Activated T-cell treated with anti-CD3 and anti-CD28 coated beads, Interleukin-2, amount 50 U/mL, for 1 hour (primary cell): ENCODE measurements at places on chromosomes 2 and 18.

GRCh38 chr2:98807929-98808328 lies 77.0 kb upstream of the MGAT4A start:
- no peak for DNase-seq

DNA sequence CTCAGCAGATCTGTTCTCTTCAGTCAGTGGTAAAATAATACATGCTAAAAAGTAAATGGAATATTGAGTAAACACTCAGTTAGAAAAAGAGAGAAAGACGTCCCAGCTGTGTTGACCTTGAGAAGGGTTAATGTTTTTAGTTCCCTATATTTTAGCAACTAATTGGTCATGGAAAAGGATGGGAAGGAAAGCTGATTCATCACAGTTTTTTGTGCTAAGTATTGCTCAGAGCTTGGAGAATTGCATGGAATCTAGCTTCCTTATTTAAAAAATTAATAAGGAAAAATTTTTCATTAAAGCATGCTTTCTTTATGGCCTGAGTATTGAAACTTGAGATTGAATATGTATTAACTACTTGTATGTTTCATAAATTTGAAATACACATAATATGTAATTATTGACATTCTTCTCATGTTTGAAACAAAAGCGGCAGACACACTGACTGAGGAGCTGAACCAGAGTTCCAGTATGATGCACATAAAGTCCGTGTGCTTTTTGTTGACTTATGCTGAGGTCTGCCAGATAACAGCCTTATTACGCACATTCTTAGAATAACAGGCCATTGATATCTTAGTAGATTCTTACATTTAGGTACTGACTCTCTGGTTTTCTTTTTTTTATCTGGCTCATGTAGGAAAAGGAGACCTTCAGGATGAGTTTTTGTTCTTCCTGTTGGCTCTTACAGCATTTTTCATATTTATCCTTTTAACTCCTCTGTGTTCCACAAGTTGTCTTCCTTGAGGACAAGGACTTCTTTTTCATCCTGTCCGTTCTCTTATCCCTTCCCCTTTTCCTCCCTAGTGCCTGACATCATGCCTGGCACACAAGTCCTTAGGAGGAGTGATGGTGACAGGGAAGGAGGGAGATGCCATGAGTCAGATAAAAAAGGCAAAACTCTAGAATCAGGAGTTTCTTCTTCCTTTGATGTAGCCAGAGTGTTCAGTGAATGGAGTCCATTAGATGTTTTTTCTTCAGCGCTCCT lies 194.1 kb downstream of the PTPRM start:
- DNase-seq: no peak

DNA sequence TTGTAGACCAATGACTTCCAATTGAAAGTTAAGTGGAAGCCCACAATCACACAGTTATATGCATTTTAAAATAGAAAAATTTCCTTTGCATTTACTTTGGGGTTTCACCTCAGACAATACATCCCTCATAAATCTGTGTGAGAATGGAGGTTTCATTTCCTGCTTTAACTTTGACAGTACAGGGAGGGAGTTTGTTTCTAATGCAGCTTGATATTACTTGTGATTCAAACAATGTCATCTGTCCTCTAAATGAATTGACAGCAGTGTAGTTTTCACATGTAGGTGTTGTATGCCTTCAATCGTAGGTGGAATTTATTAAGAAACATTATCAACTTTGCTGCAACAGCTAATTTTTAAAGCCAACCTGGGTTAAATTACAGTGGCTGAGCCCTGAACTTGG lies 75.2 kb downstream of the TMEFF2 start:
- DNase-seq: no peak

GRCh38 chr2:76464310-76464709 lies 753.6 kb upstream of the GCFC2 start:
- DNase-seq: no peak

- no peak for DNase-seq
These were observed 22.6 kb upstream of the TBC1D8 start for GRCh38 chr2:101173707-101174295.

DNA sequence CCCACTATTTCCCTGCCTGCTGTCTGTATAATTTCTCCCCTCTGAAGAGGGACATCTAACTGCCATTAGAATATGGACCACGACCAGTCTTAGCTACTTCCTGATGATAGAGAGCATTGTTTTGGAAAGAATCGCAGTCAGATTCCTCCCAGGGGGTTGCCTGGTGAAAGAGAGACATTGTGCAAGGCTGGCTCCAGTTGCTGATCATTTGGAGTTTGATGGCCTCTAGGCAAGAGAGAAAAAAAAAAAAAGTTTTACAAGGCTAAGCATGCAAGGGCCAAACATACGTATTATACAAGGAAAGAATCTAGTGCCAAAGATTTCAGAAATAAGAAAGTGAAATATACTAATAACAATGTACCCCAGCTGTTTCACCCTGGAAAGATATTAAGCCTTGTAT lies 182.2 kb downstream of the CMPK2 start:
- no peak for DNase-seq

DNA sequence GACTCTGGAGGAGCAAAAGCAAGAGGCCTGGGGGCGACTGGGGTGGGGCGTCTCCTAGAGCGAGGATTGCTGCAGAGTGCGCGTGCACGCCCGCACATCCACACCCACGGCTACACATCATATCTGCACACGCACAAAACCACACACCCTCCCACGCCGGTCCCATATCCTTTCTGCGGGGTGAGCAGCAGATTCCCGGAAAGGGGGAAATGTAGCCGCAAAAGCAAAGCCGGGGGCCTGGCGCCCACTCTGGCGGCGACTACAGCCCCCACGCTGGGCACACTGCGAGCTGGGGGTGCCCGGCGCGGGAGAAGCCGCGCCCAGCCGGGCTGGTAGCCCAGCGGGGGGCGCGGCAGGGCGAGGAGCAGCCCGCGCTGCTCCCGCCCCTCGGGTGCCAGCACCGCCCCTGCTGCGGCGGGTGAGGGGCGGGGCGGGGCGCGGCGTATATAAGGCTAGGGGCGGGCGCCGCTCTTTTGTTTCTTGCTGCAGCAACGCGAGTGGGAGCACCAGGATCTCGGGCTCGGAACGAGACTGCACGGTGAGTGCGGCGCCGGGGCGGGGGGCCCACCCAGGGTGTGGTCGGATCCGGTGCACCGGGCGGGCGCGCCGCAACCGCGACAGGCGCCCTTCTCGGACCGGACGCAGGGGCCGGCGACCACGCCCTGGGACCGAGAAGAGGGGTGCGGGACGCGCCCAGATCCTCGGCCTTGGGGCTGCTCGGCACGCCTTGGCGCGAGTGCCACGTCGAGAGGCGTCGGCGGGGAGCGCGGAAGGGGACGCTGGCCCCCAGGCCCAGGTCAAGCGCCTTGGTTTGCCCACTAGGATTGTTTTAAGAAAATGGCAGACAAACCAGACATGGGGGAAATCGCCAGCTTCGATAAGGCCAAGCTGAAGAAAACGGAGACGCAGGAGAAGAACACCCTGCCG lies at the start of gene TMSB10:
Gene TMSB10 (plus strand): TSS at position 476 of the 927 bp plus-strand sequence.
- DNase-seq: peak; percentile 94

GRCh38 chr2:44802777-44803424 lies 138.6 kb upstream of the SIX3 start:
- DNase-seq: no peak

GRCh38 chr2:212922701-212923100 lies 228.7 kb downstream of the IKZF2 start:
- DNase-seq: no peak

GRCh38 chr2:174535757-174536703 lies 49.2 kb upstream of the GPR155 start:
- no peak for DNase-seq

DNA sequence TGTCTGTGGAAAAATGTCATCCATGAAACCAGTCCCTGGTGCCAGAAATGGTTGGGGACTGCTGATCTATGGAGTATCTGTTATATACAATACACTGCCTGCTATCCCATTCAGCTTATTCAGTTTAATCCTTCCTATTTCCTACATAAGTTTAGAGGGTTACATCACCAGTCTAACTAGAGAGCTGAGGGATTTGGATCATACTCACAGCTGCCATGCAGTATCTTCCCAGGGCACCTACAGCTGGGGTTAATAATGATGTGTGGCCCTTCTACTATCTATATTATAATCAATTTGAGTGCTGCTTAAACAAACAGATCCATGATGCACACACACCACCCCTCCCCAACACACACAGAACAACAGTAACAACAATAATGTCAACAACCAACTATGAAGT lies 524.0 kb downstream of the LRRTM4 start:
- DNase-seq: no peak

GRCh38 chr2:79936715-79937114 lies 367.8 kb downstream of the LRRTM1 start:
- DNase-seq: no peak

DNA sequence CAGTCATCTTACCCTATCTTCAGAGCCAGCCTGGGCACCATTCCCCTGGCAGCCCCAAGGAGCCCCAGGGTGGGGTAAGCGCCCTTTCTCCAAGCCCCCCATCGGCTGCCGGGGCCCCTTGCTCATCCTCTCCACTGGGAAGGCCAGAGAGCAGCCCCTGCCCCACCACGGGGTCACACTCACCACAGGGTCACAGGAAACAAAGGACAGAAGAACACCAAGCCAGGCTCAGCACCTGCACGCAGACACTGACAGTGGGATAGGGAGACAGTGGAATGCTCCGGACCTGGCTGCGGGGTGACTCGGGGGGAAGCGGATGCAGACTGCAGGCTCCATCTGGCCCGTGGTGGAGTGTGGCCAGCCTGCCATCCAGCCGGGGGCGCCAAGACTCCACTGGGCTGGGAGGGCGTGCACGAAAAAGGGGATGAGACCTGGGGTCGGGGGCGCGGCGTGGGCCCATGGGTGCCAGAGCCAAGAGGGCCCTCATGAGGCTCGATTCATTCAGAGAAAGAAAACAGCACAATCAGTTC lies 21.1 kb downstream of the HDAC4 start:
- peak; percentile 18 for DNase-seq

DNA sequence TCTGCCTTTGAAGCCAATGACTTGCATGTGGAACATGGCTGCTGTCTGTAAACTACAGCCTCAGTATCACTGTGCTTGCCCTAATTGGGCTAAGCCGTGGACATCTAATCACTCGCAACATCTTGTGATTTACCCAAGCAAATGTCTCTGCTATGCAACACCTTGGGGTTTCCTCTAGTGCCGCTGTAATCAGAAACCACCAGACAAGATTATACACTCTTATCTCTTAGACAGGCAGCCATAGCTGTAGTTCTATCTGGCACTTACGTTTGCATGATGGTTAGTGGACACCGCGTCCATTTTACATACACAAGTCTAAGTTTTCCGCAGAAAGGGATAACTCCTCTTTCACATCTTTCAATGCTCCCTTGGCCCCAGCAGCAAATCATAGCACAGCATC lies 204.3 kb upstream of the CCDC68 start:
- no peak for DNase-seq

DNA sequence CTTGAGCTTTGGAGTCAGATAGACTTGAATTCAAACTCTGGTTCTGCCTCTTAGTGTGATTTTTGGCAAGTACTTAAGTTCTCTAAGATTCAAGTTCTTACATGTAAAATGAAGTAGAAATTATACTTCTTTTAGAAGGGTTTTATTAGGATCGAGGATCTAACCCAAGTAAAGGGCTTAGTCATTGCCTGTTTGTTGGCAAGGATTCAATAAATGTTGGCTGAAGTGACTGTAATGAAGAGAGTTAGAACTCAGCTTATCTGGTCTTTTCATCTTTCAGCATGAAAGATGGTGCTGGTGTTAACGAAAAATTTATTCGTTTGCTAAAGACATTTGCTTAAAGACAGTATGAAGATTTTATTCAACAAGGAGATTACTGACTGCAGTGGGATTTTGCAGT lies 315.9 kb upstream of the THUMPD2 start:
- DNase-seq: no peak

DNA sequence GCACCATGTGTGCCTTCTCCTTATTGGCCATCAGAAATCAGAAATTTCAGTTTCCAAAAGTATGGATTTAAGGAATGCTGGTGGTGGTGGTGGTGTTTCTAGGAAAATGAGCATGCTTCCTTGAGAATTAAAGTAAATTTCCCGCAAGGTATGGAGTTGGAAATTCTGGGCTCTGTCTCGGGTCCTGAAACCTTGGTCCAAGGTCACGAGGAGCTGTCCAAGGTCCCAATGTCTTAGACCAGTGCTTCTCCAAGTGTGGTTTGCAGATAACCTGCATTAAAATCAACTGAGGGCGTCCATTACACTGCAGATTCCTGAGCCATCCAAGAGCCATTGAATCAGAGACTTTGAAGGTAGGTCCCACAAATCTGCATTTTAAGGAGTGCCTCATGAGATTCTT lies 210.9 kb upstream of the PKDCC start:
- no peak for DNase-seq

GRCh38 chr18:24176727-24177416 lies 38.0 kb downstream of the CABYR start:
- DNase-seq: no peak

DNA sequence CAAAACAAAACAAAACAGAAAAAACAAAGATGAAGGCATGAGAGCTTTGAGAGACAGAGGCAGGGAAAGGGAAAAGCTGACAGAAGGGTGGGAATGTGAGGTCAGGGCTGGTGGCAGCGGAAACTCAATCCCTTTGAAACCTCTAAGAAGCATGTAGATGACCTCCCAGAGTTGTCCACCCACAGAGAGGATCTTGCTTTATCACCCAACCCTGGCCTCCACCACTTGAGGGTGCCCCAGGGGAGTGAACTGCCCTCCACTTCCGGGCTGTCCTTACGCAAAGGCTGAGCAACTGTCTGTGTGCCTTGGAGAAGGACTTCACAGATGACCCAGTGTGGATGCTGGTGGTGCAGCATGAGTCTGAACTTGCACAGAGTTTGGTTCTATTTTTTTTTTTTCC lies 26.7 kb downstream of the PDCL3 start:
- no peak for DNase-seq

GRCh38 chr2:106758901-106759497 lies 127.0 kb downstream of the ST6GAL2 start:
- DNase-seq: no peak

DNA sequence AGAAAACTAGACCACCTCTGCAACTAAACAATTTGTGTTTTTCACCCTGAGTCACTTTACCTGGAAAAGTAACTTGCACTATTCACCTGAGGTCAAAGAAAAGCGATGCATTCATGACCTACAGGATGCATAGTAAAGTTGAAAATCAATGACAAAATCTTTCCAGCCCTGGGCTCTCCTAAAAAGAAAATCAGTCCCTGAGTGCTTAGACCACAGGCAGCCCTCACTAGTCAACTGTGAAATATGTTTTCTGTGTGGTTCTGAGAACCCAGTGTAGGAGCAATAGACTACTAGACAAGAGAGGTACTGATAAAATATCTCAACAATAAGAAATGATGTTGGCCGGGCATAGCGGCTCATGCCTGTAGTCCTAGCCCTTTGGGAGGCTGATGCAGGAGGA lies 133.1 kb downstream of the TXNL1 start:
- DNase-seq: no peak

DNA sequence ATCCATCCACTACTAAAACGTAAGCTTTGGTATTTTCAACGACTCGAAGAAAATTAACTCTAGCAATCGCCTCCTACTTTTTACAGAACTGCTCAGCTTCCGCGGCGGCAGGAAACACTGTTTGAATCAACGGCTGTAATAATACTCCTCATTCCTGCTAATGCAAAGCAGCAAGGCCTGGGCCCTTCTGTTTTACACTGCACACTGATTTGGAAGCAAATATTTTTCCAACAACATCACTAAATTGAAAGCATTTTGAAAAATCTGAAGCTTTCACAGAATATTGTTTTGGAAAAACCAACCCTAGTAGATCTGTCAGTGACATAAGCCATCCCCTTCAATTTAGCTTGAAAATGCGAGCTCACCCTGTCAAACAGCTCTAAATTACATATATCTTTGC lies 261.2 kb downstream of the TXNL1 start:
- DNase-seq: no peak

- no peak for DNase-seq
These were observed 822 bp downstream of the SLC35F6 start for GRCh38 chr2:26764906-26765305.
